Hepatocyte (in vitro differentiated cells): ENCODE measurements at places on chromosomes 1 and 21.

DNA sequence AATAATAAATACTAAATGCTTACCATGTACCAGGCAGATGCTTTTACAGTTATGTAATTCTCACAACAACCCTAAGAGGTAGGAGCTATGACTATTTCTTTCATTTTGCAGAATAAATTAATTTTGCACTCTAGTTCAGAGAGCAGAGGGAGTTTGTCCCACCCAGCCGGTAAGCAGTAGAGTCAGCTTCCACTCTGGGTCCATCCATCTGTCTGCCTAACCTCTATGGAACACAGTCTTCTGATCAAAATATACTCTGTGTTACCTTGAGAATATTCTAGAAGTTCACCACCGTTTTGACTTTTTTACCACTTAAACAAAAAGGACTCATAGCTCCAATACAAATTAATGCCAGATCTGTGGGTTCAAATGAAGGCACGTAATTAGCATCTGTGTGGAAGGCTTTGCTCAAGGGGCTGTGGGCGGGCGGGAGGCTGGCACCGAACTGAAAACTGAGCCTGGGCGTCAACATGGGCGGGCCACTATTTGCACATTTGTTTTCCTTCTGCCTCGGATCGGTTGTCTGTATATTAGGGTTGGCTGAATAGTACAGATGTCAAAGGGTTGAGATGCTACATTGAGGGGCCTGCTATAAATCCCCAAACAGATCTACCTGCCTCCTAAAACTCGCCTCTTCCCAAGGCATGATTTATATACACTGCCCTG is 33.1 kb upstream of the LMO4 start:
- no peak for DNase-seq

GRCh38 chr1:165168467-165168866 is 188.0 kb downstream of the LMX1A start:
- peak; percentile 13 for DNase-seq

DNA sequence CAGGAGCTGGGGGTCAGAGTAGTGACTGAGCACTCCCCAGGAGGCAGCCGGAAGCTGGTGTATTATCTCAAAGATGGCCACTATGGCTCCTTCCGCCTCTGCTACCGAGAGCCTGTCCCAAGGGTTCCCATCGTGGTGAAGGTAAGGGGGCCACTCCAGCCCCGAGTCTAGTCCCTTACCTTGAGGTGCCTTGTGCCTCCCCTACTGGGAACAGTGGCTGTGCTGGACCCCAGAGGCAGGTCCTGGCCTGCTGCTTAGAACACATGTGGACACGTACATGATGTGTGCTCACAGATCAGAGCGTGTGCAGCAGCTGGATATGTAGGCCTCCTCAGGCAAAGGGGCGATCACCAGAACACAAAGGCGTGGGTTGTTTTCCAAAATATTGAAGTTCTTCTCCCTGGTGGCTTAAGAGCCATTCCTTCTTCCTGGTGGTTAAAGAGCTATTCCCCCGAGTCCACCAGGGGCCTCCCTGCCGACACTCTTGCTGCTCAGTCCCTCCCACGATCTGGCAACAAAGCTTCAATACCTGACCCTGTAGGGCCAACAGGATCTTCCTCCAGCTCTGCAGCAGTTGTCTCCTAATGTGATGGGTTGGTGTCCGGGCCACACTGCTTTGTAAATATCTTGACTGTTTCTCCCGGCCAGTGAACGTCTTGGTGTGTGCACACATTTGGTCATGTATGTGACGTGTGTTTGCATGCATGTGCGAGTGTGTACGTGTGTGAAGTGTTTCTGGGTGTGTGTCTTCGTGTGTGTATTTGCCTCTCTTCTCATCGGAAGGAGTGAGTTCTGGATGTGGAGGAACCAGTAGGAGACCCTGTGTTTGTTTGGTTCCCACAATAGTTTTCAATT is 68.4 kb upstream of the TINAGL1 start:
- no peak for DNase-seq

DNA sequence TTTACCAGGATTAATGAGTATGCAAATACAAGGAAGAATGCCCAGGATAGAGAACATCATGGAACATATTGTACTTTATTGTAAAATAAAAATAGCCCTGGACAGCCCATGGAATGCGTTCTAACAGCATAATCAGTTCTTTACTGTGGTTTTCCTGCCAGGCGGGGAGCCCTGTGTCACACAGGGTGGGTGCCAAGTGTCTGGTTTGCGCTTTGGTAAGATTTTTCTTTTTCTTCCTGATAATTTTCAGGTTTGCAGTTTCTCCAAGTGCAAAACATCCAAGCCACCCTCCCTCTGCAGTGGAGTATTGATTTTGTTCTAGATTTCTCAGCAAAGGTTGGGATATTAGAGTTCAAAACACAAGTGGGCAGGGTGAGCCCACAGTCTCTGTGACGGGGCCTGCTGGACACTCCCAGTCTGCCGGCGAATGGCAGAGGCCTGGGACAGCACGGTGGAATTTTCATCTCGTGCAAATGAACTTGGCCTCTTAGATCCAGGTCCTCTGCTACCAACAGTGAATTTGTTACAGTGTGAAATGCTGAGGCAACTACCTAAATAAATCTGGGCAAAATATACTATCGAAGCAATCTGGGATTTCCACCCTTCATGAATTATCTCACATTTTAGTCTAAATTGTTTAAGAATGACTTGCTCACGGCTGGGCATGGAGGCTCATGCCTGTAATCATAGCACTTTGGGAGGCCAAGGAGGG is 15.6 kb upstream of the KCNJ15 start:
- no peak for DNase-seq

- DNase-seq = peak; percentile 80
These were observed 78.1 kb downstream of the DHRS3 start for GRCh38 chr1:12539705-12540579.

DNA sequence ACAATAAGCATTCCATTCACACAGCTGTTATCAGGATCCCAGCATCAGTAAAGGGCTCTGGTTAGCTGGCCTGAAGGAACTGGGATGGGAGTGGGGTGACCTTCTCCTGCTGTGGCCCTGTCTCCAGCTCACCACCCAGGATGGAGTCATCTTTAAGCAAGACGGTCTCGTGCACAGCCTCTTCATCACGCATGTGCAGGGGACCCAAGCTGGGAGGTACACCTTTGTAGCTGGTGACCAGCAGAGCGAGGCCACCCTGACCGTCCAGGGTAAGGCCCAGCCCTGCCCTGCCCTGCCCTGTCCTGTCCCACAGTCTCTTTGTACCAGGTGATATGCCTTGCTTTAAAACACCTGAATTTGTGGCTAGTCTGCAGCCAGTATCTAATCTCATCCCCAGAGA is 24.3 kb downstream of the IGFN1 start:
- DNase-seq = no peak

DNA sequence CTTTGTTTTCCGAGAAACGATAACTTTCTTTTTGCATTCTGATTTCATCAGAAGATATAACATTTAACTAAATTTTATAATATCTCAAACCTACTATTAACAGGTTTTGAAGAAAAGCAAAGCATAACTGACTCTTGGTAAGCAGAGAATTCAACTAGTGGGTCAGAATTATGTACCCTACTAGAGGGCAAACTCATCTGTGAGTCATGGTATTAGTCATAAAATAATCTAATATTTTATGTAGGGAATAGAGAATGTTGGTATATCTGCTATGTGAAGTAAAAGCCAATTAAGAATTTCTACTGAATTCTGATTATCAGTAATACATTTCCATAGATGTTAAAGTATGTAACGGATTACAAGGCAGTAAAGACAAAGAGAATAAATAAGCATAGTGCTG is 56.8 kb downstream of the USP1 start:
- DNase-seq = no peak

- DNase-seq = no peak
These were observed 169.3 kb downstream of the SEC16B start for GRCh38 chr1:177800400-177801088.
